ENCODE measurements at places on chromosomes 11 and 22.

DNA sequence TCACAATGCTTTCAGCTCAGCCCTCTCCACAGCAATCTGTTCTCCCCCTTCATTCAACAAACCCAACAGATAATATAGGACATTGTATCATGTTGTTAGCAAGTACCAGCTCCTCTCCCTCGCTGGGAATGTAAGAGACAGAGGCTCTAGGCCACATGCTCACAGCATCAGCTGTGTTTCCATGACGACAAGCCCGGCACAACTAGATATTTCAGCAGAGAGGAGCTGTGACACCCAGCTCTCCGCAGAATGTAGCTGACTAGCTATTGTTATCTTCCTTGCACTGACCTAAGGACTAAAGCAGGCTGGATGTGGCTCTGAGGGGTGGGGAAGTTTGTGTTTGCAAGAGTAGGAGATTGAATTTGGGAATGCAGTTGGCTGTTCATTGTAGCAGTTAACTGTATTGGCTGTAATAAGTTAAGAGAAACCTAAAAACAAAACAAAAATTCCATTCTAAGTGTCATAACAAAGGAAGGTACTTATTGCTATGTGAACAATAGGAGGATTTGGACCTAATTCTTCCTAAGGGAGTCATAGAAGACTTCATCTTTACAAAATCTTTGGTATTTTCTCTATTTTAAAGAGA, 28.0 kb upstream of the RRAS2 start:
- no peak for DNase-seq

GRCh38 chr11:78532991-78533390, 41.7 kb downstream of the NARS2 start:
- no peak for DNase-seq

GRCh38 chr11:113705871-113706655, at the start of gene TMPRSS5:
Gene TMPRSS5 (minus strand): TSS chr11:113706308. CDS start chr11:113706224, 84 bp downstream.
- no peak for DNase-seq

DNA sequence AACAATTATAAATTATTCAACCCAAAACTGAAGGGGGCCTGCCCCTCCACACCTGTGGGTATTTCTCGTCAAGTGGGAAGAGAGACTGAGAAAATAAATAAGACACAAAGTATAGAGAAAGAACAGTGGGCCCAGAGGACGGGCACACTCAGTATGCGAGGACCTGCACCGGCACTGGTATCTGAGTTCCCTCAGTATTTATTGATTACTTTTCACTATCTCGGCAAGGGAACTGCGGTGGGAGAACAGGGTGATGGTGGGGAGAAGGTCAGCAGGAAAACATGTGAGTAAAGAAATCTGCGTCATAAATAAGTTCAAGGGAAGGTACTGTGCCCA, 3.2 kb downstream of the C11orf54 start:
- DNase-seq, result no peak

- no peak for DNase-seq
Observed at GRCh38 chr11:114154271-114155047, 94.9 kb downstream of the ZBTB16 start.

DNA sequence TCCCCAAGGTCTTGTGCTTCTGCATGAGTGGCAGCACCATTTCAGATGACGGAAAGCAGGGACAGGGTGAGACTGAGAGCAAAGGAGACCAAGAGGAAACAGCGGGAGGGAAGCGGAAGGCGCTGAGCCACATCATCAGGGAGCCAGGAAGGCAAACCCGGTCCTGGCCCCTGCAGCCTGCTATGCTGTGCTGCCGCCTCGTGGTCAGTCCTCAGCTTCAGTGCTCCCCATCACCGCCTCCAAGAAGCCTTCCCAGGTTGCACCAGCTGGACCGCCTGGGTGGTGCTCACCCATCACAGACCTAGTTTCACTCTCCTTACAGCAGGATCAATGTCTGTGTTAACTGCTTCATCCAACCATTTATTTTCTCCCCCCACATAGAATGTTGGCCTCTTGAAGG, 73.0 kb upstream of the PHF21B start:
- no peak for DNase-seq

- DNase-seq, result peak; percentile 24
Observed at GRCh38 chr11:125305345-125305744, 140.8 kb downstream of the PKNOX2 start.

DNA sequence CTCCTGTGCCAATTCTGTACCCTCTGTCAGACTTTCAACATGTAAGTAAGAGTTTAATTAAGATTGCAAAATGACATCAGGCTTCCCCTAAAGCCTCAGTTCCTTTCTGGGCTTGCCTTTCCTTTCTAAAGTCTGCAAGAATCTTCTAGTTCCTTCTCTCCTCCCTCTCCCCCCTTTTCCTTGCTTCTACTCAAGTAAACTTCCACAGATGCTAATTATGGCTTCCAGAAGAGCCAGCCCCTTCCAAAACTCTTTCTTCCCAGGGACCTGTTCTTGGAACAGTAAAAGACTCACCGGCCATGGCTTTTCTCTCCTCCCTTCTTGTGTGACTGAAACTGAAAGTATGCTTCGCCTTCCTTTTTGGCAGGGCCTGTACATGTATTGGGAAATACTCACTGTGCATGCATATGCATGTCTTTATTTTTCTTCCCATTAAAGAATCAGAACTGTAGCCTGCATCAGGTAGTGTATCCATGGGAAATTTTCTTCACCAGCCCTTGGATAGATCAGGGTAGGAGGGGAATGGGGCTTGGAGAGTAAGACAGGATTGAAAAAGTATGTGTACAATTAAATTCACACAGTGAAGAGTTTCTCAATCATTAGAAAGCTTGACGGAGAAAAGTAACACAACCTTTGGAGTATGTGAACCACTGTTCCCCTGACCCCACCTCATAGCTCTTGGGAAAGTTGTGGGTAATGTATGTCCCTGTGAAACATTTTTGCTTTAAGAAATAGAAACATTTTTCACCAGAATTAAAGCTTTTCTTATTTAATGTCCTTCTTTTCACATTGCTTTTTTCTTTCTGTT, at the start of gene CASP1:
CASP1 (minus strand) TSS at position 332 of the 808 bp plus-strand sequence; CDS start at position 301, 31 bp downstream.
- no peak for DNase-seq

- no peak for DNase-seq
Observed at GRCh38 chr22:38837414-38837928, 6.4 kb downstream of the NPTXR start.

- DNase-seq, result no peak
Observed at GRCh38 chr11:30260813-30261212, 30.0 kb downstream of the FSHB start.

GRCh38 chr11:128349650-128350299, 237.6 kb downstream of the ETS1 start:
- no peak for DNase-seq

- DNase-seq, result no peak
Observed at GRCh38 chr11:19849947-19850593, 137.4 kb downstream of the NAV2 start.

DNA sequence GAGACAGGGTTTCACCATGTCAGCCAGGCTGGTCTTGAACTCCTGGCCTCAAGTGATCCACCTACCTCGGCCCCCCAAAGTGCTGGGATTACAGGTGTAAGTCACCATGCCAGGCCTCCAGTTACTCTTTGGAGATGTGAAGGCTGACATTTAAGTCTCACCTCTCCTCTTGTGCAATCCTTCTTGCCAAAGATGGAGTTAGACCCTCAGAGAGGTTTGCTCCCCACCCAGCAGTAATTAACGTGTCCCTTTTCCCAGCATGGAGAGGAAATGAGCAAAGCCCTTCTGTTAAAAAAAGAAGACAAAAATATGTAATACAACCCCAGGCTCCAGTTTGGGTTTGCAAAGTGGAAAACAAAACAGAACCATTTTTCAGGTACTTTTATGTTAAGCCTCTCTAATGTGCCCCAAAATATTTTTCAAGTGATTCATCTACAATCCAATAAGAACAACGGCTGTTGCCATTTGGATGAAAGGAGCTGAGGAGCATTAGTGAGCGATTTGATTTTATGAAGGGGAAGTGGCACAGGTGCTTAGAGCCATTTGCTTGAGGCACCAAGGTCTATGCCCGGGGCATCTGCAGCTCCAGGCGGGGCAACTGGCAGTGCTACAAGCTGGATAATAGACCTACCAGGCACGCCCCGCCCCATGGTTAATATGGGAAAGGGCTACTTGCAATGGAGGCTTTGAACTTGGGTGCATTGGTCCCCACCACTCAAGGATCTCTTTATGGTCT, 57.2 kb downstream of the GRIK4 start:
- no peak for DNase-seq

DNA sequence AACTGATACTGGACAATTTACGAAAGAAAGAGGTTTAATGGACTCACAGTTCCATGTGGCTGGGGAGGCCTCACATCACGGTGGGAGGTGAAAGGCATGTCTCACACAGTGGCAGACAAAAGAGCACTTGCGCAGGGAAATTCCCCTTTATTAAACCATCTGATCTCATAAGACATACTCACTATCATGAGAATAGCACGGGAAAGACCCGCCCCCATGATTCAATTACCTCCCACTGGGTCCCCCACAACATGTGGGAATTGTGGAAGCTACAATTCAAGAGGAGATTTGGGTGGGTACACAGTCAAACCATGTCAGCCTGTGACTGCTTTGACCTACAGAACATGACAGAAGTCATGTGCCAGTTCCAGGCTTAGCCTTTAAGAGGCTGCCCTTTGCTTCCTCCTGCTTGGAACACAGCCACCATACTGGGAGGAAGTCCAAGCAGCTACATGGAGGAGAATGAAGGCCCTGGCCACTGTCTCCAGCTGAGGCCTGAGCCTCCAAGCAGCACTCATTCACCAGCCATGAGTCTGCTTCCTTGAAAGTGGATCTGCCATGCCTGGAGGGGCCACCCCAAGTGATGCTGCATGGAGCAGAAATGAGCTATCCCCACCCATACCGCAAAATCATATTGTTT, 10.9 kb upstream of the GAL start:
- no peak for DNase-seq

DNA sequence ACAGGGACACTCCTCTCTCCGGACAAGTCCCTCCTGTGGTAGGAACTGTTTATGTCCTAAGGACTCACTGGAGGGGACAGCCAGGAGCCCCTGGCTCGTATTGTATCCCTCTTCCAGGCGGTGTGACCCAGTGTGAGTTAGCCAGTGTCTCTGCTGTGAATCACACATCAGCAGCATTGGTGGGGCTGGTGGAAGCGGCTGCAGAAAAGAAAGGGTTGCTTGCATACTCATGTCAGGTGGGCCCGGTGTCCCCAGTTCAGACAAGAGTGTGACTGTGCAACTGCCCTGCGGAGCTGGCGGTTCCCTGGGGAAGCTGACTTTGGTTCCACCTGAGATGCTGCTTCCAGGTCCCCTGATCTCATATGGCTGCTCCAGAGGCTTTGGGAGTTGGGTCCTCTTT, 99.4 kb downstream of the ZBTB16 start:
- no peak for DNase-seq

GRCh38 chr11:69114811-69115523, 40.8 kb upstream of the SMIM38 start:
- DNase-seq, result no peak

- DNase-seq, result no peak
Observed at GRCh38 chr22:35921777-35922176, 106.8 kb downstream of the RBFOX2 start.

GRCh38 chr11:8672346-8672745, 10.1 kb downstream of the TRIM66 start:
- DNase-seq, result no peak

GRCh38 chr11:80773919-80774318, 1333.1 kb upstream of the TENM4 start:
- DNase-seq, result no peak

- no peak for DNase-seq
Observed at GRCh38 chr11:40045312-40045711, 1414.1 kb downstream of the LRRC4C start.

GRCh38 chr11:21511835-21512440, 680.9 kb upstream of the ANO5 start:
- DNase-seq, result no peak

DNA sequence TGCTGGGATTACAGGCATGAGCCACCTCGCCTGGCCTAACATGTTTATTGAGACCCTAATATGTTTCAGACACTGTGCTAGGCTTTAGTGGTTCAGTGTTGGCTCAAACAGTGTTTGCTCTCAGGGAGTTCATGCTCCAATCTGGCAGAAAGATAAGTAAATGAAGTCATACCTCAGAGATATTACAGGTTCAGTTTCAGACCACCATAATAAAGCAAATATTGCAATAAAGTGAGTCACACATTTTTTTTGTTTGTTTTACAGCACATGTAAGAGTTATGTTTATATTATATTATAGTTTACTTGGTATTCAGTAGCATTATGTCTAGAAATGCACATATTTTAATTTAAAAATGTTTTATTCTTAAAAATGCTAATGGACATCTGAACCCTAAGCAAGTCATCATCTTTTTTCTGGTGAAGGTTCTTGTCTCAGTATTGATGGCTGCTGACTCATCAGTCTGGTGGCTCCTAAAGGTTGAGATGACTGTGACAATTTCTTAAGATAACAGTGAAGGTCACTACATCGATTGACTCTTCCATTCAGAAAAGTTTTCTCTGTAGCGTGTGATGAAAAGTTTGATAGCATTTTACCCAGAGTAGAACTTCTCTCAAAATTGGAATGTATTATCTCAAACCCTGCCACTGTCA, 243.0 kb upstream of the ANO5 start:
- DNase-seq, result no peak

DNA sequence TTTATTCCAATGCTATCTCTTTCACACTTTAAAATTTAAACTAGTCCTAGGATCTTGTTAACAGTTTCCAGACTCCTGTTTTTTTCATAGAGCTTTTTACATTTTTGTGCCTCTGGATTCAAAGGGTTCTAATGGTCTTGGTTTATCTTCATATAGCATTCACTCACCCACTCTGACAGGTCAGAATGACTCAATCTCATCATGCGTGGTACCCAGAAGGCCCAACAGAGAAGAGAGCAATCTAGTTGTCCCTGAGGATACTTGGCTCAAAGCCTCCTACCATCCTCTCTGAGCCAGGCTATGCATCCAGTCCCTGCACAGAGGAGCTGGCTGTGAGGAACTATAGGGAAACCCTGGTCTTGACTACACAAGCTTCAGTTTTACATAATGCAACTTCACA, 27.5 kb downstream of the MAML2 start:
- no peak for DNase-seq

DNA sequence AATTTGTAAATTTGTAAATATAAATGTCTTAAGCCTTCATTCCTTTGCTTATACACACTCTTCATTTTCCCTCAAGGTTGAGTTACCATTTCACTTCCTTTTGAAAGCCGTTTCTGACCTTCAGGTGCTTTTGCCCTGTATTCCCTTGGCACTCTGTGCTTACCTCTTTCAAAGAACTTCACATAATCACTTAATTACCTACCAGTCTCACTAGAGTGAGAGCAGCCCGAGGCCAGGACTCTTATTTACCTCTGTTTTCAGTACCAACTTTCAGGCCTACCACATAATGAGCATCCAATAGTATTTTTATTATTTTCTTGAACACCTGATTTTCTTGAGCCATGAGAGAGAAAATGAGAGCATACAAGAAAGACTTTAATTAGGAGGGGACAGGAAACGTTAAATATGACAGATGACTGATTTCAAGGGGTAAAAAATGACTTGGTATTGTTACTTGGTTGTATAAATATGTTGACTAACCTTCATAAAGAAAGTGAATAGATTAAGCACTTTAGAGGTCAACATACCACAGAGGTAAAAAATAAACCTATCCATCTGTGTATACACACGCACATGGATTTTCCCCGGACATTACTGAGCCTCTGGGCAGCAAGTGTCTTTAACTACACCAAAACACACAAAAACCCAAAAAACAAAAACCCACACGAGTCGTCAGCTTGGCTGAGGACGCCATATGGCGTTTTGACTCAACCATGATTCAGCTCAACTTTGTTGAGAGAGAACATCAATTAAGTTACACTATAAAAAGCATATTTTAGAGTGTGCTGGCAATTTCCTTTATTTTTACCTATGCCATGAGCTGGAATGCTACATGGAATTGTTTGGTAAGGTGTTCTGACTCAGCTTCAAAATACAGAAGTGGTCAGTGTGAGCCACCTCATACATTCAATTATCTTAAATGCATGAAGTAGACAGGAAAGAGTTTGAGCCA, 7.6 kb downstream of the ATXN10 start:
- DNase-seq, result no peak
